ENCODE measurements at places on chromosomes 5 and 9.

- no peak for DNase-seq
These were observed at the start of gene GDA for GRCh38 chr9:72149231-72149975. Gene GDA (plus strand): TSS chr9:72149440. CDS start chr9:72149560, 120 bp downstream.

GRCh38 chr5:84724683-84725082, 340.0 kb upstream of the EDIL3 start:
- DNase-seq: no peak

DNA sequence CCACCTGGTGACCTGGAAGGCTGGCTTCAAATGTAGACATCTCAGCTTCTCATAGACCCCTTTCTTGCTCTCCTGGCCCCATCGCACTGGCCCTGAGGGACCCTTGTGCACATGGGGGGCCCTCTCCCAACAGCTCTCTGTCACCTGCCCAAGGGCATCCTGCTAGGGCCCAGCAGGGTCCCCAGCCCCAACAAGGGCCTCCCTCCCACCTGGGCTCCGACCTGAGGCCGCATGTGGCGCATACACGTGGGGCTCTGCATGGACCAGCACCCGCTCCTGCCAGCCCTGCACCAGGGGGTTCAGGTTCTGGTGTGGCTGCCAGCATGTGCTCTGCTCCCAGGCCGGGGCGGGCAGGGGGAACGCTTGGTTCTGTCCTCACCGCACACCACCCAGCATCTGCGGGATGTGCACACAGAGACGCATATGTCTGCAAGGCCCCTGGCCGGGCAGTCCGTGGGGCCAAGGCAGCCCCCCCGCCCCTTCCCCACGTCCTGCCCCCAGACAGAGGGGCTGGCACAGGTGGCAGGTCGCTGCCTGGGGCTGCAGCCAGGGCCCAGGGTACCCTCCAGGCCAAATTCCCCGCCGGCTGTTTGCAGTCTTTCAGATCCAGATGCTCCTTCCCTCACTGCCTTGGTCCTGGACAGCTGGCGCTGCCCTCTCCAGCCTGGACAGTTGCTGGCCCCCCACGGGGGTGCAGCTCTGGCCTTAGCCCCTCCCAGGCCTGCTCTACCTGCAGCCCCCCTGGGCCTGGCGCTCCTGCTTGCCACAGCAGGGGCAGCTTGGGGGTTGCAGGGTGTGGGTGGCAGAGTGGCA, 17.9 kb upstream of the NRARP start:
- DNase-seq: no peak

DNA sequence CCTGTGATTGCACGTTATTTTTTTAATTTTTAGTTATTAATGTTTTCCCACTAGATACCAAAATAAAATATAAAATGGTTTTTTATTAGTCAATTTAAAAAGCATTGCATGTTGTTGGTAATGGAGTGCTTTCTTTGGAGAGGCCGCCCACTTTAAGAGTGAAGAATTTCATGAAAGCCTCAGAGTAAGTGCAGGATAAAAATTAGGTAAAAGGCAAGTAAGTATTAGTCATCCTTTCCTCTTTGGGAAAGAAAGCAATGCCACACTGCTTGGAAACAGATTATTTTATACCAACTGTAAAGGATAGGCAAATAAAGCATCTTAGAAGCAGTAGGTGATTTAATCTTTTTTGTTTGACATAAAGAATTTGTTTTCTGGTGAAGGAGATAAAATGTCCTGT, 62.9 kb downstream of the HSD17B4 start:
- no peak for DNase-seq

DNA sequence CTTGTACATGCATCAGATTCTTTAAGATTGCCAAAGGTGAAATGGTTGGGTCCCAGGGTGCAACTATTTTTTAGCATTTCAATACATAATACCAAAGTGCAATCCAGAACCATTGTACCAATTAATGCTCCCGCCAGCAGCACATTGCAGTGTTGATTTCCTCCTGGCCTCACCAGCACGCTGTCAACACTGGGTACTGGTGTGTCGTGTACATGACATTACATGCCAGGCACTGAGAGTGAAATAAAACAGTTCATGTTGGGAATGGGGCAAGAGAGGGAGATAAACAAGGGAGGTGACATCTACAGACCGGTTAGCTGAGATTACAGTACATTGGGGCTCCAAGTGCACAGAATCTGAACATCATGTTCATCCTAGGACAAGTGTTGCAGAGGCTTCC, 37.8 kb downstream of the HMGCS1 start:
- DNase-seq: no peak

- DNase-seq: peak; percentile 5
These were observed 60.9 kb upstream of the IL17B start for GRCh38 chr5:149439899-149440542.

- DNase-seq: no peak
These were observed 790 bp upstream of the IARS1 start for GRCh38 chr9:92294297-92294676.

GRCh38 chr9:80878556-80878955, 810.8 kb downstream of the TLE1 start:
- no peak for DNase-seq

DNA sequence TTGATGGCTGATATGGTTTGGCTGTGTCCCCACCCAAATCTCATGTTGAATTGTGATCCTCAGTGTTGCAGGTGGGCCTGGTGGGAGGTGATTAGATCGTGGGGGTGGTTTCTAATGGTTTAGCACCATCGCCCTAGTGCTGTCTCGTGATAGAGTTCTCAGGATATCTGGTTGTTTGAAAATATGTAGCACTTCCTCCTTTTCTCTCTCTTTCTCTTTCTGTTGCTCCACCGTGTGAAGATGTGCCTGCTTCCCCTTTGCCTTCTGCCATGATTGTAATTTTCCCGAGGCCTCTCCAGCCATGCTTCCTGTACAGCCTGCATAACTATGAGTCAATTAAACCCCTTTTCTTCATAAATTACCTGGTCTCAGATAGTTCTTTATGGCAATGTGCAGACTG, 111.6 kb downstream of the SREK1 start:
- no peak for DNase-seq

- no peak for DNase-seq
These were observed 33.5 kb downstream of the CNOT6 start for GRCh38 chr5:180527659-180528058.

DNA sequence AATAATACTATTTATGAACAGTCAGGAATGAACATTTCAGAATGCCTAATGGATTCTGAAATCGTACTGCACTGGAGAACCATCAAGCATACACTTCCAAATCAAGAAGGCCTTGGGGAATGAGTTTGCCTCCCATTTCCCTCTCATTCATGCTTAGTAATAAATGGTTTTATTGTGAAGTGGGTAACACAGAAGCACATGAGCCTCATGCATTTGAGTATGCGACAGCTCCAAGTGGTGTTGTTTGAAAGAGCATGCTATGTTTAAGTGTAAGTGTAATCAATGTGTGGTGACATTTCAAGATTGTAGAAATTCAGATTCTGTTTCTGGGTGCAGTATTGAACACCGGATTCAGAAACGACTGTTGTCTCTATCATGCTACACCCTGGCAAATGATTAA, 60.0 kb downstream of the SGCD start:
- no peak for DNase-seq

Data from stimulated activated CD4-positive, alpha-beta T cell treated with anti-CD3 and anti-CD28 coated beads, Interleukin-12 subunit alpha, Interleukin-12 subunit beta, amount 100 ng/mL, for 48 hours (primary cell).